ENCODE measurements at places on chromosomes 5 and 9. TPM values are rescaled to one million over a fixed set of nuclear protein-coding genes. Genes with fewer than 3 reads are reported as not detected.

The ALDH1A1 gene
- total RNA-seq, result not detected

The REEP5 gene
- total RNA-seq, result 102 TPM

The IARS1 gene
- 246 TPM for total RNA-seq

The ZFP37 gene
- 0.84 TPM for total RNA-seq

DNA sequence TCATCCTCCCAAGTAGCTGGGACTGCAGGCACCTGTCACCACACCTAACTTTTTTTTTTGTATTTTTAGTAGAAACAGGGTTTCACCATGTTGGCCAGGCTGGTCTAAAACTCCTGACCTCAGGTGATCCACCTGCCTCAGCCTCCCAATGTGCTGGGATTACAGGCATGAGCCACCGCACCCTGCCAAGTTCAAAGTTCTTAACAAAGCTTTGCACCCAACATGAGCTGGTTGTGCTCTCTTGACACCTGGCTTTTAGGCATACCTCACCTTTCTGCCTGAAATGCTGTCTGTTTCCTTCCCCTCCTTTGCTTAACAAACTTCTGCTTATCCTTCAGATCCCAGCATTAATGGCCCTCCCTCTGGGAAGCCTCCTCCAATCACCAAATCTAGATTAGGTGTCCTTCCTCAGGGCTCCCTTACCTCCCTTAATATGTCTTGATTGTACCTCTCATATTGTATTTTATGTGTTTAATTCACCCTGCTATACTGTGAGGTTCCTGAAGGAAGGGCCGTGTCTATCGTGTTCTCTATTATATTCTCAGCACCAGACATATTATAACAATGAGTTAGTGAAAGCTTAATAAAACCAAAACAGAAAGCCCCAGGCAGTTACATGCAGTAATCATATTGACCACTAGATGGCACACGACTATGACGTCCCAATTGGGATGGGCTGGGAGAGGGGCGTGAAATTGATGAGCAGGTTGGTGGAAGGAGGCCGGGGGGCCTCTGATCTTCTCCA, 62.9 kb upstream of the PPARGC1B start:
- H3K27ac ChIP-seq, result no peak overlapping the region
- no peak overlapping the region for H3K4me3 ChIP-seq
- peaks cover 10% of the 10 kb centered on the region for H3K27me3 ChIP-seq
- DNase-seq, result no peak
- peaks cover 5% of the 10 kb centered on the region for H3K4me1 ChIP-seq

GRCh38 chr9:137697193-137697592, 78.4 kb downstream of the EHMT1 start:
- H3K4me1 ChIP-seq, result peaks cover 43% of the 10 kb centered on the region
- H3K36me3 ChIP-seq, result no peaks in the 10 kb centered on the region
- H3K4me3 ChIP-seq, result no peak overlapping the region
- H3K27me3 ChIP-seq, result no peaks in the 10 kb centered on the region
- DNase-seq, result no peak

DNA sequence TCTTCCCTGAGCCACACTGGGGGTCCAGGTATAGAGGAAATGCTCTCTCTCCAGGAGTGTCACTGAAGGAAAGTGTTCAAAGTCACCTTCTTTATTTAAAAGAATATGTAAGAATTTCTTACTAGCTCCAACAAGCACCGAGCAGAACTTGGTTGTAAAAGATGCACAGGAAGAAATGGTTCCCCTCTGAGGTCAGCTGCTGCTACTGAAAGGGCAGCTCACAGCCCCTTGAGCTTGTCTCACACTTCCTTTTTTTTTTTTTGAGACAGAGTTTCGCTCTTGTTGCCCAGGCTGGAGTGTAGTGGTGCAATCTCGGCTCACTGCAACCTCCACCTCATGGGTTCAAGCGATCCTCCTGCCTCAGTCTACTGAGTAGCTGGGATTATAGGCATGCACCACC, 77.2 kb downstream of the PRRT1B start:
- no peak overlapping the region for H3K4me3 ChIP-seq
- no peak for DNase-seq
- peaks cover 7% of the 10 kb centered on the region for H3K36me3 ChIP-seq

All from natural killer cell treated with Interleukin-12 subunit alpha and Interleukin-12 subunit beta and Interleukin-15 and Interleukin-18, amount 100 ng/mL, for 72 hours (primary cell).